ENCODE measurements at places on chromosomes 5 and 9.

DNA sequence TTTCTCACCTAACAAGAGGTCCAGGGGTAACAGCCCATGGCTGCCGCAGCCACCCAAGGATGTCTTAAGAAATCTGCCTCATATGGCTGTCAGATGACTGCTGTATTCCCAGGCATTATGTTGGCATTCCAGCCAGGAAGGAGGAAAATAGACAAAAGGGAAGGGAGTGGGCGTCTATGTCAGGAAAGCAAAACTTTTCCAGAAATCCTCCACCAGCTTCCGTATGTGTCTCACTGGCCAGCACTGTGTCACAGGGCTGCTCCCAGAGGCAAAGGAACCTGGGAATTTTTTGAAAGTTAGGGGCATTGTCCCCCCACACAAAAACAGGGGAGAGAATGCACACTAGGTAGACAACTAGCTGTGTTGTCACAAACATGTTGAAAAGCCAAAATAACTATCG, 7.3 kb downstream of the BHMT2 start:
- DNase-seq = no peak

DNA sequence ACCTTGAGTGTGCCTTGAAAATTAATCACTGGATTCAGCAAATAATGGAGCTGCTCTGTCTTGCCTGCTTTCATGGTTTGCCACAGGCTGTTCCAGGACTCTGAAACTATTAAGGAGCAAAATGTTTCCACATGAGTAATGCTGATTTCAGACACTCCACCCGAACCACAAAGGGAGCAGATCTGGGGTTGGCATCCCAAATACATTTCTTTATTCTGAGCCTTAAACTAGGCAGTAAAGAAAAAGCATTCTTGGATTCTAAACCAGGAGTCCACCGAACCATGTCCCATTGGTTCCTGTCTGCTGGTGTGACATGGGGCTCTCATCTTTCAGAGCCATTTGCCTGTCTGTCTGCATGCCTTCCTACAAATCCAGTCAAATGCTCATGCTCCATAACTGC, 10.1 kb upstream of the C1QTNF3 start:
- DNase-seq = no peak

GRCh38 chr5:97355775-97356174, 172.7 kb upstream of the RIOK2 start:
- DNase-seq = no peak

- no peak for DNase-seq
Measured at GRCh38 chr5:141869040-141869439, 9.2 kb downstream of the PCDH1 start.

- no peak for DNase-seq
Measured at GRCh38 chr5:32182463-32183063, 8.4 kb upstream of the GOLPH3 start.

GRCh38 chr5:31487506-31487905, 44.4 kb downstream of the DROSHA start:
- DNase-seq = no peak

GRCh38 chr9:33025572-33026342, 684 bp downstream of the DNAJA1 start:
- no peak for DNase-seq

DNA sequence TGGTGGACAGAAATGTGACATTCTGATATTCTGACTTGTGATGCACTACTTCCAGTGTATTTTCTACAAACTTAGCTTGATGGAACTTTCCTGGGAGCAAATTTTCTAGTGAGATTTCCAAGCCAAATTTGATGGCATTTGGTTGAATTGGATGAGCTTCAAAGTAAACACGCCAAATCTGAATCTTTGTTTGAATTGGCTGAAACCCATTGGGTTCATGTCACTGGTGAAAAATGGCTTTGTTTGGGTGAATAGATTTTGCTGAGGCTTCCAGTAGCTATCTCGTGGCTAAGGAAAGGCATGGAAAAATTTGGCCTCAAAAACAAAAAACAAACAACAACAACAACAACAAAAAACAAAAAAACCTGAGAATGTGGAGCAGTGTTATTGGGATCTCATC, 271.1 kb upstream of the RPS23 start:
- DNase-seq = no peak

GRCh38 chr9:63859475-63860215, 1425.4 kb downstream of the FOXD4L5 start:
- DNase-seq = no peak

DNA sequence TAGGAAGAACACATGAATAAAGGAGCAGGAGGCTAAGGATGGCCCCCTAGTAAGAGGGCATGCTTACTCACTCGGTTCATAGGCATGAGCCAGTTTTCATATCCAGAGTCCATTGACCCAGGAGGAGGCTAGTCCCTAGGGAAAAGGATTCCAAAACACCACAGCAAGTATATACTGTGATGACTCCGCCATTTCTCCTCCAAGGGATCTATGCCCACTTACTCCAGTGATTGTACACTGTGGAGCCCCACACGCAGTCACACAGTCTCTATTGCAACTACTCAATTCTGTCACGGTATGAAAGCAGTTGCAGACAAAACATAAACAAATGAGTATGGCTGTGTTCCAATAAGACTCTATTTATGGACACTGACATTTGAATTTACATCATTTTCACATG, 117.7 kb upstream of the ALDH1B1 start:
- DNase-seq = no peak

DNA sequence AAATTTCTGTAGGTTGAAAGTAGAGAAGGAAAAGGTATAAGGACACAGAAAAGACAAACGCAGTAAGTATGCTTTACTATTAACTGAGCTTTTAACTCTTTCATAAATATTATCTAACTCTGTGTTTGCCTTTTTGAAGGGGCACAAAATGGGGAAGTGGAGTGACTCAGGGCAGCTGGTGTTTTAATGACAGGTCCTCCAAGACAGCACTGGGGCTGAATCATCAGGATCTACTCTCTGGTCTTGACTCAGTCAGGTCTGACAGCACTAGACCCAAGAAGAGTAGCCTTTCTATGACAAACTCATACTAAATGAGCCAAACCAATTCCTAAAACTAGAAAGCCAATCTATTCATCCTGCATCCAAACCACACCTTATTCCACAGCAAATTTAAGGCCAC, 102.2 kb downstream of the APTX start:
- no peak for DNase-seq

DNA sequence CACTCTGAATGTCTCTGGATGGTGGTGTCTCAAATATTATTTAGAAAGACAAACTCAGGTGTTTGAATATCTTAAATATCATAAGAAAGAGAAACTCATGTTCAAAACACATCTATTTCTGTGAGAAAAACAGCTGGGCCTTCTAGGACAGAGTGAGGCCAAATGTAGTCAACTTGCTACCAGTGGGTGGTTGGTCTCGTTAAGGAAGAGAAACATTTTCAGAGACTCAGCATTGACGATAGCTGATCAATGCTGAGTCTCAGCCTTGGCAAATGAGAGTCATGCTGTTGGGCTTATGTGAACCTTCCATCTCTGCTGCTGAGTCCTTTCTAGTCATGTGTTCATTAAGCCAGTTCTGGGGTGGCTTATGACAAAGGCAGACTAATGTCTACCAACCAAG, 418.0 kb downstream of the CETN3 start:
- DNase-seq = no peak

DNA sequence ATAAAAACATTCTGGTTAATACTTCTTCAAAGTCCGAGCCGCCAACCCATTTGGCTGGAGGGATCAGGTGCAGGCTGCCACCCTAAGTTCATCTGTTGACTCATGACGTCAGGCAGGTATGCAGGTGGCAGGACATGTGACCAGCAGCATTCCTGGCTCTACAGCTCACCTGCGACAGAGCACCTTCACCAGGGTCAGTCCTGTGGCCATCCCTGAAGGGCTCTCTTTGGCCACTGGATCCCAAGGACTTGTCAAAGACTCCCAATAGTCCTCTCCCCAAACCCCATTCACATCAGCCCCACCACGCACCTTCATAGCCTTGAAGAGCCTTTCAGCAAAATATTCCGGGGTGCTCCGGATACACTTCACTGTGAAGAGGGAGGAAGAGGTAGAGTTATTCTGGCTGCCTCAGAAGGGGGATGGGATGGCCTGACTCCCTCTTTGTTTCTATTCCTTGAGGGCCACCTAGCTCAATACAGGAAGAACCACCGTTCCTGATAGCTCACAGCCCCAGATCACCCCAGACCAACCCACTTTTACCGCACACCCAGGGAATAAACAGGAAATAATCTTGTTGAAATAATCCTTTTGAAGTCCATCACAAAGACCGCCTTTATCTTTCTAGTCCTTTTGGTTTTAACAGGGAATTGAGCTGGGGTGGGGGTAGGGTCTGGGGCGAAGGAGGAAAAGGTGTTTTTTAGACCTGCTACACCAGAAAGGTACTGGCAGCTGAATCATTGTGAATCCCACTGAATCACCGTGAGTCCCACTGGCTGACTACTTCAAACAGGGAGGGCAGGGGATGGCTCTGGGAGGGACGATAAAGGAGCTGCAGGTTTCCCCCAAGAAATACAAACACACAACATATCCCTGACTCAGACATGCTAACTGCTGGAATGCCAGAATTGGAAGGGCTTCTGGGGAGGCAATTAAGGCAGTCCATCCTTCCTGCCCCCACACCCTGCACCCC, 26.4 kb downstream of the ANXA6 start:
- DNase-seq = no peak

DNA sequence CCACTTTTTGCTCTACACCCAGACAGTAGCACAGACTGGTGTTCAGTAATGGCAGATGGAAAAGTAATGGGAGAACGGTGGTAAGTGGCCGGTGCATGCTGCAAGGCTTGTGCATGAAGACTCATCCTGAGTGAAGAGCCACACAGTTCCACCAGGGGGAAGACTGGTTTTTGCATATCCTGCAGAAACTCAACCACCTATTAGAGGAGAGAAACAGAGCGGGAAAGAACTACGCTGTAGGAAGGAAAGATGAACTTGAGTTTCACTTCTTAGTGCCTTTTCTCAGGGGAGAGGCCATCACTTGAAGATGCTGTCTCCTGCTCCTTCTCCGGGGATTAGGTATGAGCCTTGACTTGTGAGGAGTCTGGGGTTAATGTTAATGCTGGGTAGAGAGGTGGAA, 9.4 kb upstream of the PRSS3 start:
- no peak for DNase-seq

- no peak for DNase-seq
Measured at GRCh38 chr5:25851301-25851700, 1187.1 kb downstream of the CDH9 start.

DNA sequence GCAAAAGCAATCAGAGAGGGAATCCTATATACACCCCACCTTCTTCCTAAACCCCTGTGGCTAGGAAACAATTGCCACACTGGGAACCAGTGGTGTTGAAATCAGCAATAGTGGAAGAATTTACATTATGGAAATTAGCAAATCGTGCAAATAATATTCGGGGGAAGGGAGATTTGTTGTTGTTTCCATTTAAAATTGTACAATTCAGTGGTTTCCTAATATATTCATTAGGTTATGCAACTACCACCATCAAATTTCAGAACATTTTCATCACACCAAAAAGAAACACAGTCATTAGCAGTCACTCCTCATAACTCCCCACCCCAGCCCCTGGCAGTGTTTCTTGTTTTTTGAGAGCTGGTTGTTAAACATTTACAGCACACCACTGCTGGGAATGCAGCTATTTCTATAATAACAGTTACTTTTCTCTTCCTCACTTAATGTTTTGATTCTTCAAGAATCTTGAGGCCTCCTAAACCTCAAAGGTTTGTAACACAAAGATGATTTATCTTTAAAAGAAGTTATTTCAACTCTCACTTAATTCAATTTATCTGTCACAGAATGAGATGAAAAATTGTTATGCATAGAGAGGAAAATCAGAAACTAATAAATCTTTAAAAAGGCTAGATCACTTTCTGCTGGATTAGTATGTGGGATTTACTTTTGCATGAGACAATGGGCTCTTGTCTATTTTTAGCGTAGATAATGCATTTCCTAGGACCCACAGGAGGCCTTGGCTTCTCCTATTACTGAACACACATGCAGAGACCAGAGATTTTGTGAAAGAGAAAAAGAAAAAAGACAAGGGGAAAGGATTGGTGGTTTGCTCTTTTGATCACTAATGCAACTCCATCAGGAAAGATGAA, 91.8 kb upstream of the DAPK1 start:
- DNase-seq = no peak

GRCh38 chr5:116686438-116686837, 111.8 kb upstream of the SEMA6A start:
- no peak for DNase-seq

DNA sequence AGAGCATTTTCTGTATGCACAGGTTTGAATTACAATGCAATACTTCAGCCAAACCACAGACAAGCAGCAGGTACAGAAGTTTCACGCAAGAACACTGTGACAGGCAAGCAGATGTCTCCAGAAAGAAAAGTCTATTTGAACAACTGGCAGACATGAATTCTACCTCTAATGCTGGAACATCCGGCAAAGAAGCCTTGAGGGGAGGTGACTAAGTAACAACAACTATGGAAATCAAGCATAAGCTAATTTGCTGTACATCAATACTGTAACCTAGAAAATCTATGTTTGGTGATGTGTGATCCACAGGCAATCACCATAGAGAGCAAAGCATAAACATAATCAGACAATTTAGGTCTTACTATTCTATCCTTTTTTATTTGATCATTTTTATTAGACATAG, 65.5 kb downstream of the PLK2 start:
- DNase-seq = no peak

DNA sequence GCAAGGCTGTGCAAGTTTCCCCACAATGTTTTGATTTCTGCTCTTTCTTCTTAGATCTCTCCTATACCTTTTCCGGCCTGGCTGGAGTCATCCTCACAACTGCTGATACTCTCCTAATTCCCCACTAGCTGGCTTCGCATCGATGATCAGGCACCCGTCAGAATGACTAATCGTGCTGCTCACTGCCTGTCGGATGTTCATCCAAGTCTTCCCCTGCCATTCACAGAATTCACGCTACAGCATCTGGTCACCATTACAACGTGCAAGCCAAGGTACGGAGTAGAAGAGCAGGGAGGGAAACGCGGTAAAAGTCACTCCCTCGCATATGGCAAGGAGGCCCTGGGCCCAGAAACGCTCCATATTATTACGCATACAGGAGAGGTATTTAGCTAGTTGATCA, 35.1 kb downstream of the CDH10 start:
- no peak for DNase-seq

- DNase-seq = no peak
Measured at GRCh38 chr5:159331093-159331973, 1.0 kb upstream of the IL12B start.

GRCh38 chr9:108156270-108156998, 666.9 kb upstream of the KLF4 start:
- DNase-seq = no peak

Data from NCI-H1436 treated with DMSO at 0.1 percent for 48 hours (cell line).